ENCODE measurements at places on chromosomes 2 and 18.
A peak's percentile ranks its signal among the peaks of the same experiment; 100 is the strongest.

- DNase-seq: no peak
Observed at GRCh38 chr2:18425210-18425703, 135.2 kb downstream of the RDH14 start.

- DNase-seq: no peak
Observed at GRCh38 chr2:166972418-166972817, 84.1 kb downstream of the XIRP2 start.

- no peak for DNase-seq
Observed at GRCh38 chr2:25402477-25402876, 60.8 kb upstream of the DNMT3A start.

- peak; percentile 70 for DNase-seq
Observed at GRCh38 chr2:241811201-241811951, 2.4 kb downstream of the NEU4 start.

DNA sequence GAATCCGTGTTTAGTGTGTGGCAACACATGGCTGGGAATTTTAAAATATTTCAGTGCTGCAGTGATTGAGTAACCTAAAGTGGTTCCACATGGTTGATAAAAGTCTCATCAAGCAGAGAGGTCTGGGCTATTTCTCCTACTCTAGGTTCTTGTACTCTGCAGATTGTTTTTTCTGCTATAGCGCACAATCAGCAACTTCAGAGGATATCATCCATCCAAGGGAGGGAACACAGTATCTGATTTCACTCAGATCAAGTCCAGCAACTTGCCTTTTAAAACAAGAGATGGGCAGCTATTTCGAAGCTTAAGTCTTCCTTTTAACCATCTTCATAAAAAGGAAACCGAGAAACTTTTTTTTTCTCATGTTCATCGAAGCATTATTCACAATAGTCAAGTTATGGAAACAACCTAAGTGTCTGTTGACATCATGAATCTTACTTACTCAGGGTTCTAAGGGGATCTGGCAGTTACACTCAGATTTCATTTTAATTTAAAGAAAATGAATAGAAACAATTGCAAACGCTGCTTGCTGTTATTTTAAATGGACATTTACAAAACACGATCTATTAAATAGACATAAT is 172.7 kb upstream of the TRIB2 start:
- no peak for DNase-seq

- peak; percentile 1 for DNase-seq
Observed at GRCh38 chr2:225270861-225271260, 128.6 kb upstream of the NYAP2 start.

DNA sequence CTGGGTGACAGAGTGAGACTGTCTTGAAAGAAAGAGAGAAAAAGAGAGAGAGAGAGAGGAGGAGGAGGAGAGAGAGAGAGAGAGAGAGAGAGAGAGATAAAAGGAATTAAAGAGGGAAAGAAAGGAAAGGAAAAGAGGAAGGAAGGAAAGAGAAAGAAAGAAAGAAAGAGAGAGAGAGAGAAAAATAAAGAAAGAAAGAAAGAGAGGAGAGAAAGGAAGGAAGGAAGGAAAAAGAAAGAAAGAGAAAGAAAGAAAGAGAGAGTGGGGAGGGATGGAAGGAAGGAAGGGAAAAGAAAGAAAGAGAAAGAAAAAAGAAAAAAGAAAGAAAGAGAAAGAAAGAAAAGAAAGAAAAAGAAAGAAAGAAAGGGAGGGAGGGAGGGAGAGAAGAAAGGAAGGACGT is 29.8 kb downstream of the MOGAT1 start:
- no peak for DNase-seq

- DNase-seq: no peak
Observed at GRCh38 chr18:79239631-79240030, 156.1 kb upstream of the NFATC1 start.

- DNase-seq: peak; percentile 78
Observed at GRCh38 chr2:25521665-25522387, 151.6 kb downstream of the DTNB start.

- no peak for DNase-seq
Observed at GRCh38 chr2:240280621-240281020, 140.2 kb upstream of the OTOS start.

GRCh38 chr18:45993438-45993837 is 26.3 kb upstream of the EPG5 start:
- DNase-seq: no peak

GRCh38 chr2:7841751-7842150 is 840.1 kb upstream of the ID2 start:
- DNase-seq: no peak
